ENCODE measurements at places on chromosomes 5 and 9.

- DNase-seq: no peak
Observed at GRCh38 chr9:113572076-113572861, 108.7 kb downstream of the RGS3 start.

- peak; percentile 34 for DNase-seq
Observed at GRCh38 chr5:132226516-132227234, 978 bp downstream of the P4HA2 start.

DNA sequence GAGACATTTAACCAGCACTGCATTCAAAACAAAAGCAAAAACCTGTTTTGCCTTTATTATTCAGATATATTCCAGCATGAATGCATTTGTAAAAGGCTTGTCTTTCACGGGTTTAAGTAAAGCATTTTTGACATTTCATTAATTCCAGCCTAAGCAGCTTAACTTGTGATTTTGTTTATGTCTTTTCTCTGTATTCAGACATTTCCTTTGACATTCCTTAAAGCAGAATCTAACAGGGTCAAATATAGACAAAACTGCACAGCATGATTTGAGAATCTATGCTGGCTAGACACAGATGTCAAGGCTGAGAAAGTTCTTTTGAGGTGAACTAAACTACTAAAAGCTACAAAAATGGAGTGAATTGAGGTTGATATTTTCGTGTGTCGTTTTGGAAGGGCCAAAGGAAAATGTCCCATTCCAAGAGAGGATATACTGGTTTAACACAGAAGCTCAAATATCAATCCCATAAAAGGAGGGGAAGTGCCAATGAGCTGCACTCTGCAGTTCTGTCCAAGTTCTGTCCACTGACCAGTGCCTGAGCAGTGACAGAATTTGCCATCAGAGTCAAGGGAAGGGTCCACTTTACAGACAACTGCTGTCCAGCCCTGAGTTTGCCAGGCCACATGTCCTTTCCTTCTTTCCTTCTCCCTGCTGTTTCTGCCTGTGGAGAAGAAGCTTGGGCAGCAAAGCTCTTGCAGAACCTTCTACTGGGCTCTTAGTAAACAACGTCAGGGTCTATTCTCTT, 198.7 kb upstream of the KLF9 start:
- no peak for DNase-seq

- DNase-seq: no peak
Observed at GRCh38 chr9:136849960-136850865, 1.0 kb downstream of the PHPT1 start.

- DNase-seq: no peak
Observed at GRCh38 chr5:82408033-82408432, 129.9 kb upstream of the RPS23 start.

- no peak for DNase-seq
Observed at GRCh38 chr9:126439883-126440653, 113.4 kb downstream of the MVB12B start.

DNA sequence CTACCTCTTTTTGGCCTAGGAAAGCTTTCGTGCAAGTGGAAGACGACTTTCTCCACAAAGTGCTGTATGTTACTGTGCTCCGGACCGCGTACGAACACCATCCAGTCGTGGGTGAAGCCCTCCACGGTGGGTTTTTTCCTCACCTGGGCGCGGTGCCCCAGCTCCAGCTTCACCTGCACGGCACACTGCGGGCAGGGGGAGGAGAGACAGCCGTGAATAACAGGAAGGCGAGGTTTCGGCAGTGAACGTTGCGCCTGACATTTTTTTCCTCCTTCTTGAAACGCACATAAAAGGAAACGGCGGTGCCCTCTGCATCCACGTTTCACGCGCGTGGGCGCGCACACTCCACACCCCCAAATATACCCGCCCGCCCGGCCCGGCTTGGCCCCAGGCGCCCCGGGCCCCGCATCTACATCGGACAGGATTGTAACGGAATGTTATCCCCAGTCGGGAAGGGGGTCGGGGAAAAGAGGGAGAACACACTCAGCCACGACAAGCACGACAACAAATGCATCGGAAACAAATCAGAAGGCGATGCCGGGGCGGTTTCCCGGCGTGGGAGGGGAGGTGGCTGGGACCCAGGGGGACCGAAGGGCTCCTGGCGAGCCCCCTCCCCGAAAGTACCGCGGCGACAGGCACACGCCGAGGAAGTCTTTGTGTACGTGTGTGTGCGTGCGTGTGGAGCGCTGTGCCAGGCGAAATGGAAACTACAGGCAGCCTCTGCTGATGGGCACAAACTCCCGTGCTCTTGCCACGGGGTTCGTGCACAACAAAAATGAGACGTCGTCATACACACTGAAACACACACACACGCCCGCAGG, 1.4 kb downstream of the MLLT3 start:
- DNase-seq: peak; percentile 45

DNA sequence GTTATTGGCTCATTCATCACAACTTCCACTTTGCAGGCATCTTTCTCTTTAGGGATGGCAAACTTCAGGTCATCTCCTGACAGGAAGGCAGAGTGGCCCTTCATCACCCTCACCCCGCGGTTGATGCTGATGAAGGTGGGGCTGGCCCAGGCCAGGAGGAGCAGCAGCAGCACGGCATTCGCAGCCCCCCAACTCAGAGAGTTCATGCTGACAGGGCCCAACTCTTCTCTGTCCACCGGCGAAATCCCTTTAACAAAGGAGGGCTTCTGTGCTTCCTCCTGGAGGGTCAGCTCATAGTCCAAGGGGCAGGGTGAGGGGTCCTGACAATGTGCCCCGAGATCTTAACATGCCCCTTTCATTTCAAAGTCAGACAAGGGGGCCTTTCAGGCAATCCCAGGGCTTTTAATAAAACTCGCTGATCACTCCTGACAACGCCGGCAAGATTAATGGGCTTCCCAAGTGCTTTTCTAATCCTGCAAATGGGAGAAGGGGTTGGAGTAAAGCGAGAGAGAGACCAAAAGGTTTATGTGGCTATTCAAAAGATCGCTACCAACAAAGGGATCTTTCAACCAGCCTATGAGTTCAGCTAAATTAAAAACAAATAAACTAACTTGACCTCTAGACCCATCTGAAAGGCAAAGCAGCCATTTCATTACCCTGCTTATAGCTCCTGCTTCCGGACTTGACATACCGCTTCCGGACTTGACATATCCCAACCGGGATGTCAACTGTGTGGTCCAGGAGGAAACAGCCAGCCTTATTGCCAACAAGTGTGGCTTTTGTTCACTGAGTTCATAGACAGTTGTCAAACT, 41.2 kb downstream of the FREM1 start:
- no peak for DNase-seq

- DNase-seq: no peak
Observed at GRCh38 chr5:72895758-72896157, 60.1 kb upstream of the FCHO2 start.

DNA sequence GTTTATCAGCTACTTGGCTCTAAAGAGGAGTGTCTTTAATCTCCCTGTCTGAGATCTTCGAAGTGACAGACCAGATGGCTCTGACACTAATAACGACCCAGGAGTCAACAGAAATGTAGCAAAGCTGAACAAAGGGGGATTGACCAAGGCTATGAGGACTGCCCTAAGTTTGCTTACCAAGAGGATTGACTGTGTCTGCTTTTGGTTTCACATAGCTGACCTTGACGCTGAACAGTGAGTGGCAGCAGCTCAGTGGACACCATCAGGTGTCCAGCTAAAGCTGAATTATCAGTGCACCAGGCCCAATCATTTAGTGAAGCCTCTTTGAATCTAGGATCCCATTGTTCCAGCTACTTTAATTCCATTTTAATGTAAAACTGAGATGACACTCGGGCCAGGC, 262.6 kb downstream of the COX7C start:
- no peak for DNase-seq

DNA sequence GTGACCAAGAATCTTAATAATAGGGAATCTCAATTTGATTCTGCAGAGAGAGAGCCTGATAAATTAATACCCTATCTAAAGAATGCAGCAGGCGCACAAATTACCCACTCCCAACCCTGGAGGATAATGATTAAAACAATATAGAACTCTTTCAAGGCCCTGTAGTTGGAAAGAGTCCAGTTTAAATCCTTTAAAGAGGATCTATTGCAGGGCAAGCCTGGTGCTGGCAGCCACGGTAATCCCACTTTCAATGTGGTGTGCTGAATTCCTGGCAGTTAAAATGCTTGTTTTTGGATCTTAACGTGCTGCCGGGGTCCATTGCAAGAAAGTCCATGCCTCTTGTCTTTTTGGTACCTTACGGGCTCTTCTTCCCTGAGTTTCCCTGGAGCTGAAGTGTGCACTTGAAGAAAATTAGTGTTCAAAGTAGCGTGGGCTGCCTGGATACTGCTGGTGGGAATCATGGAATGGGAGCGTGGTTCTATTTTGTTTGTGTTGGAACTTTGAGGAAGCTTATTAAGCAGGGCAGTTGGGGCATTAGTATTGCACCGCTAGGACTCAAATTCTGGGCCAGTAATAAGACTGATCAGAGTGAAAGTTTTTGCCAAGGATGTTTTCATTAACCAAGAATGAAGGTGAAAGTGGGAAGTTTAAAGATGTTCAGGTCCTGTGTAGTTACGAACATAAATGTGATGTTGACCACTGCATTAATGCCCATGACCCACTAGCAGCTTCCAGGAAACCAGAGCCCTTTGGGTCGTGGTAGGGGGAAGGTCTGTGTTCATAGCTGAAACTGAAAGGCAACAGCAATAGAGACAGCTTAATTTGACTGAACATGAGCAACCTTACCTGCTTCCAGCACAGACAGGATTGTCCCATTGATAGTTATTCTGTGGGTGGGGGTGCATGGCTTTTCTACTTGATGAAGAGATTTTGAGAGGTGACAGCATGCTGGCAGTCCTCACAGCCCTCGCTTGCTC, 20.8 kb downstream of the MARCHF6 start:
- DNase-seq: no peak

DNA sequence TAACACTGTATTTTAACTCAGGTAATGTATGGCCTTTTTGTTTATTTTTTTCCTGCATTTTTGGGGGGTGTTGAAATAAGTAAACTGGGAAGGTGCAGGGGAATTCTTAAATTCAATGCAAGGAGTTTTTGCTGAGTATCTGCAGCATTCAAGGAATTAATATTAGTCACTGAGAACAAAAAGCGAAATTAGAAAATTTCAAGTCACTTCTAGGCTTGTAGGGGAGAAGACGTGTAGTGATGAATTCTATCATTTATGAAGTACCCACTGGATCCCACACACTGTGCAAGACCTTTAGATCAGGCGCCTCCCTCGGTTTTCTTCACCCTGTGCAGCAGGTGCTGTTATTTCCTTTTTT, 1.2 kb downstream of the EHMT1 start:
- no peak for DNase-seq

DNA sequence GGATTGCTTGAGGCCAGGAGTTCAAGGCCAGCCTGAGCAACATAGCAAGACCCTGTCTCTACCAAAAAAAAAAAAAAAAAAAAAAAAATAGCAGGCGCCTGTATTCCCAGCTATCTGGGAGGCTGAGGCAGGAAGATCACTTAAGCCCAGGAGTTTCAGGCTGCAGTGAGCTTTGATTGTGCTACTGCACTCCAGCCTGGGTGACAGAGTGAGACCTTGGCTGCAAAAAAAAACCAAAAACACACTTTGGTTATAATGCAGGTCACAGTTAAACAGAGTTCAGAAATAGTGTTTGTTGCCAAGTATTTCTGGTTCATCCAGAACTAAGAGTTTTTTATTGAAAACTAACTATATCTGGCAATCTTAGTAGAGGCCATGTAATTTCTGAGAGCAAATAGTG, 24.1 kb upstream of the IL6ST start:
- DNase-seq: no peak

DNA sequence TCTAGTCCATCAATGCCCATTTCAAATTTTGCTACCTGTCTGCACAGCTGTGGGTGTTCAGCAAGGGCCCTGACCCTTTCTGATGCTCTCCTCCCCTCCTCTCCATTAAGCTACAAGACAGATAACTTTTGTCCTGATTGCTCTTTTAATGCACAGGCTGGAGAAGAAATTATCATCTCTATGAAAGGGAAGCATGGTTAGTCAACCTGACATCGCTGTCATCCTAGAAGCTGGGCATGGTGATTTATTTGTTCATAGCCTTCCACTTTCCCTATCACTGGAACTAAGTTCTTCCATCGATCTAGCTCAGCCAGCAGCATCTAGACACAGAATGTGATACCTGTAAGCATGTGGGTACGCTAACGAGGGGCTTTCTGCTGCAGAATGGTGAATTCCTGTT, 50.1 kb downstream of the SLIT3 start:
- no peak for DNase-seq

Measured in fibroblast of gingiva (primary cell).